AG08395 (cell line): ENCODE measurements at places on chromosomes 7 and 10.
A peak's percentile ranks its signal among the peaks of the same experiment; 100 is the strongest.

- peak; percentile 27 for DNase-seq
These were observed 133.8 kb upstream of the PLXNA4 start for GRCh38 chr7:132709971-132710567.

- no peak for DNase-seq
These were observed 93.3 kb upstream of the MGMT start for GRCh38 chr10:129373718-129374117.

GRCh38 chr7:44534501-44534900, 6.6 kb downstream of the NPC1L1 start:
- peak; percentile 63 for DNase-seq

DNA sequence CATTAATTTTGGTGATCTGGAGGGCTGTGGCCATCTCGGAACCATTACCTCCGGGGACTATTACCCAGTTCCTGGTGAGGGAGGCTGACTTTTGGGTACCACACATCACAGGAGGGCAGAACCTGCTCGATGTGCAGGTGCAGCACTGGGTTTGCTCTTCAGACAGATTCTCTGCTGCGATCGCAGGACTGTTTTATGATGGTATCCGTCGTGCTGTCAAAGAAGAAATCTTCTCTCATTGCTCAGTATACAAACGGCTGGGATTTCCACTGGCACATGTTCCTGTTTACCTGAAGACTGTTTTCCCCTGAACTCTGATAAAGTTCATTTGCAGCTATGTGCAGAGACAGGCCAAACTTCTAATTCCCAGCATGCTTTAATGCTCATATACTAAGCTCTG, 27.2 kb upstream of the SHH start:
- DNase-seq = no peak

- no peak for DNase-seq
These were observed 6.8 kb upstream of the SPOCK2 start for GRCh38 chr10:72095195-72095594.

GRCh38 chr10:133088179-133088955, 643 bp downstream of the ADGRA1 start:
- DNase-seq = no peak

DNA sequence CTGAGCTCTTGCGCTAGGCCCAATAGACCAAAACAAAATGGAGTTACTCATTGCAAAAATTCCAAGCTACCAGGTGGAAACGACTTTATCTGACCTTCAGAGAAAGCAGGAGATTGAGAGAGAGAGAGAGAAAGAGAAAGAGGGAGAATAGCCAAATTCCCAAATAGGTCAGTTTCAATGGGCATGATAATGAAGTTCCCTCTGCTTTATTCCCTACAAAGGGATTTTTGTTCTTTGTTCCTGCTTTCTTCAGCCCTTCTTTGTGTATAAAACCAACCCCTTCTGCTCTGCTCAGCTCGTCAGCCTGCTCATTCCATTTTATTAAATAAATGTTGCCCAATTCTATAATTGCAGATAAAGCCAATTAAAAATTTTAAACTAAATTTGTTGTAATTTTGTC, 45.0 kb upstream of the GPR37 start:
- DNase-seq = no peak

GRCh38 chr7:27739301-27739908, 557 bp upstream of the TAX1BP1 start:
- no peak for DNase-seq

DNA sequence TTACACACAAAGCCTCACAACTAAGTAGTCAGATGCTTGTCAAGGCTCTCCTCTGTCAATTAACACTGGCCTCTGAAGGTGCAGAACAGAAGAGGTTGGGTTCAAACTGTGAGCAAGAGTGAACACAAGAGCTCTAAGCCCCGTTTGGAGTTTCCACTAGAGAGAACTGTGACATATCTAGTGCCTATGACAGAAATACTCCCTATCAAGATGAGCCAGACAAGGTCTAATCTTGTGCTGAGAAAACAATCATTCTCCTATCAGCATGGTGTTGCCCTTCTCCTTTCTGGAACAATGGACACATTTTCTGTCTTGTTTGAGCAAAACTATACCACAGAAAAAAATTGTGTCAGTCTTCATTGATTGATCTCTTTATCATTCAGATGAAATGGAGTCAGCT, 62.4 kb upstream of the CCDC71L start:
- no peak for DNase-seq

DNA sequence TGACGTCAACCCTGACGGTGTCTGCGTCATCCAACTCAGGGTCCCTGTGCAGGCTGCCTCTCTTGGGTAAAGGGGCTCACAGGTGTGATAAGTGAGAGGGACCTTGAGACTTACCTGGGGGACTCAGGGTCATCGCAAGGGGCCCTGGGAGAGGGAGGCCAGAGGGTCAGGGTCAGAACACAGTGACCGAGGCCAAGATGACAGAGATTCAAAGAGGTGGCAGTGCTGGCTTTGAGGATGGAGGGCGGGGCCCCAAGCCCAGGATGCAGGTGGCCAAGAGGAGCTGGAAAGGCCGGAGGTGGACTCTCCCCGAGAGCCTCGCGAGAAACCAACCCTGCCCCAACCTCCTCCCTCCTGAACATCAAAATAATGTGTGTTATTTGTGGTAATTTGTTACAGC, 165.2 kb upstream of the PPP2R2D start:
- no peak for DNase-seq

- DNase-seq = no peak
These were observed 180.8 kb upstream of the CDK1 start for GRCh38 chr10:60597513-60597912.

DNA sequence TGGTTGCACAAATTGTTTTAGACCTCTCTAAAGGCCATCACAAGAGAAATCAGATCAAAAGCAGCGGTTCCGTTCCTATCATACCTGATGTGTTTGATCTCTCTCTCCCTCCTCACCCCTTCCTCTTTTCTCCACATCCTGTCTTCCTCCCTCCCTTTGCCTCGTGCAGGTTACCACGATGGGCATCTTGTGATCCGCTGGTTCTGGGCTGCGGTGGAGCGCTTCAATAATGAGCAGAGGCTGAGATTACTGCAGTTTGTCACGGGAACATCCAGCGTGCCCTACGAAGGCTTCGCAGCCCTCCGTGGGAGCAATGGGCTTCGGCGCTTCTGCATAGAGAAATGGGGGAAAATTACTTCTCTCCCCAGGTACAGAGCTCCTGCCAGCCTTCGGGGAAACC, 28.5 kb upstream of the STK17A start:
- DNase-seq = no peak

DNA sequence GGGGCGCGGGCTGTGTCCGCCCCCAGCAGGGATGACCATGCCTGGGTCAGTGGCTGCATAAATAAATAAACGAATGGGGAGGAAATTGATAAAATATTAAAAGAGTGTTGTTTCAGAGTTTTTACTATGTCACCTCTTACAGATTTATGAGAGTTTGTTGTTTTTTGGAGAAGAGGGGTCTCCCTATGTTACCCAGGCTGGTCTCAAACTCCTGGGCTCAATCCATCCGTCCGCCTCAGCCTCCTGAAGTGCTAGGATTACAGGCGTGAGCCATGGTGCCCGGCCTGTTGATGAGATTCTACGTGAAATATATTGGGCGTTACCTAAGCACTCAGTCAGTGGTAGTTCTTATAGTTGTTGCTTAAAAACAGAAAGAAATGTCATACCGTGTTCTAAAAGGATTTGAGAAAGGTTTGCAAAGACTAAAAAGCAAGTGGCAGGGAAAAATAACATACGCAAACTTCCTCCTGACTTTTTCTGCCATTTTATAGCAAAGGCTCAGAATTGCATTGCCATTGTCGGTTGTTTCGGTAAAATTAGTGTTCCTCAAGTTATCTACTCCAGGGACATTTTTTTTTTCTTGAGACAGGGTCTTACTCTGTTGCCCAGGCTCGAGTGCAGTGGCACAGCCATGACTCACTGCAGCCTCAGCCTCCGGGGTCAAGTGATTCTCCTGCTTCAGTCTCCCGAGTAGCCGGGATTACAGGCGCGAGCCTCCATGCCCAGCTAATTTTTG, 39.5 kb upstream of the FOXK1 start:
- DNase-seq = no peak

DNA sequence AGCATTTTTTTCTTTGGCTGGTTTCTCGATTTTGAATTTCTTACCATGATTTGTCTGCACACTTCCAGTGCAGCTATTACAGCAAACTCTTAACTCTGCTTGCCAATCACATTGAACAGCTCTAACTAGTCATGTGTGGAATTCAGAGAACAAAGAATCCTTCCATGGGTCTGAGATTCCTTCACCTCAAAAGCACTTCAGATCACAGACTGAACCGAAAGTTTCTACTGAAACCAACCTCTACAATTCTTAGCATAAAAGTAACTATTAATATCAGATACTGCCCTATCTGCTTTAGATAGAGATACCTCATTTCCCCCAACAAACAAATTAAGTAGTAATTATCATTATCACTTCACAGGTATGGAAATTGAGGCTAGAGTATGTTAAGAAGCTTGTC, 56.5 kb upstream of the SP4 start:
- no peak for DNase-seq

DNA sequence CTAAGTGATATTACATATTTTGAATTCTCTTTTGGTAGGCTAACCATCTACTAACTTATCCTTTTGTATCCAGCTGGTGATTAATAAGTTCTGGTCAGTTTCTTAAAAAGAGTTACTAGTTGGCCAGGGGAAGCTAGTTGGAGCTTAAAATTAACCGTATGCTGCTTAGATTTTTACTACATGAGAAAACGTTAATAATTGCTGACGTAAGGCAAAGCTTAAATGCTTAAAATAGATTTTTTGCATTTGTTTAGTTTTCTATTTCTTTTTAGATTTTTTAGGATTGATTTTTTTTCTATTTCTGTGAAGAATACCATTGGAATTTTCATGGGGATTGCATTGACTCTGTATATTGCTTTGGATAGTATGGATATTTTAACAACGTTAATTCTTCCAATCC, 32.6 kb downstream of the CCDC172 start:
- no peak for DNase-seq

GRCh38 chr7:70072220-70072619, 473.9 kb downstream of the AUTS2 start:
- peak; percentile 32 for DNase-seq

GRCh38 chr10:132946311-132946710, 3.9 kb upstream of the CFAP46 start:
- DNase-seq = no peak

DNA sequence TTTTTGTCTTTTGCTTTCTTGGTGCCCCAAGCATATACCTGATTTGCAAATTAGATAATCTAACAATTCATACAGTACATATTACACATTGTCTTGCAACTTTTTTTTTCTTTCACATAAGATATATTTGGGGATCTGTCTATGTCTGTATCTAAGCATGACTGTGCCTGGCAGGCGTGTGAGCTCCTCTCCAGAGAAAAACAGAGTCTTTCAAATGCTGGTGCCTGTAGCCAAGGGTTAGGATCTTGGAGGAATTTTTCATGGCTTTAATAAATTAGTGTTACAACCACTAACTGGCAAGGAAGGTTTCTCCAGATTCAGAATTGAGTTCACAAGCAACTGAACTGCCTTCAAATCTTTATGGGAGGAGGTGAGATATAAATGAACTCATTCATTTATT, 14.8 kb upstream of the SLF2 start:
- no peak for DNase-seq
